Left kidney (tissue), 8 donors: ENCODE measurements at places on chromosomes 2 and 18. TPM values are rescaled to one million over a fixed set of nuclear protein-coding genes. Genes with fewer than 3 reads are reported as not detected.

- DNase-seq = no peak
These were observed 97.7 kb upstream of the SMAD7 start for GRCh38 chr18:49048396-49049020.

GRCh38 chr2:233556881-233557736 lies 9.5 kb downstream of the USP40 start:
- DNase-seq = no peak

The DUSP11 gene
- 34.1 TPM for polyA plus RNA-seq

GRCh38 chr2:71813807-71814470 lies 333.7 kb downstream of the CYP26B1 start:
- no peak for DNase-seq

- DNase-seq = no peak
These were observed 949 bp downstream of the CDC42EP3 start for GRCh38 chr2:37670378-37671008.

GRCh38 chr2:182724656-182725055 lies 8.6 kb downstream of the DNAJC10 start:
- DNase-seq = no peak

DNA sequence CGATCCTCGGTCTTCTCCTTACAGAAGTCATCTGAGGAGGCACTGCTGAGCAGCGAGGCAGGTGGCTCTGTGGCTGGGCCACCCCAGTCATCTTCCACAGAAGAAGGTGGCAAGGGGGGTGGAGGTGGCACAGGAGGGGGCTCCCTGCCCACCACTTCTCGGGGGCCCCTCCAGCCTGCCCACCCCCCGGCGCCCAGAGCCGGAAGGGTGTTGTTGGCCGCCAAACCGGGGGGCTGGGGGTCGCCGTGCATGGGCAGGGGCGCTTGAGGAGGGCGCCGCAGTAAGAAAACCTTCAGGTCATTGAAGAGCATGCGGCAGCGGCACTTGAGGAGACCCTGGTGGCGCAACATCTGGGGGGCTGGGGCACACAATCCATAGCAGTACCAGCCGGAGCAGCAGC lies 2.5 kb downstream of the MARCHF4 start:
- no peak for DNase-seq

DNA sequence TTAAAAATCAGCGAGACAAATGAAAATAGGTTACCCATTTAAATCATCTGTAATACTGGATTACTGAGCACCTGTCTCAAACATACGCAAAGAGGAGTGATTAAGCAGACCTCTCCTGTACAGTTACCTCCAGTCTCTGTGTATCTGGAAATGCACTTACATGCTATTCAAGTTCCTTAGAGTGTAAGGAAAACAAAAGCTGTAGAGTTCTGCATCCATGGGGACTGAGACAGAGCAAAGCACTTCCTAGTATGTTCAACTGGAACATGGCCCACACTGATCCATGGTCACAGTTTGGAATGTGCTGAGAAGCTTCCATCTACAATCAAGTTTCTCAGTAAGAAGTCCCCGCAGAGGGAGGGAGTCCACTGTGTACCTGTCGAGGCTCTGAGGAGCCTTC lies 63.9 kb downstream of the PPP4R1 start:
- DNase-seq = no peak

The PLCD4 gene
- polyA plus RNA-seq = 11.9 TPM

GRCh38 chr2:233600386-233600785 lies 17.0 kb upstream of the UGT1A8 start:
- DNase-seq = no peak

The SF3B1 gene
- polyA plus RNA-seq = 607 TPM

- DNase-seq = no peak
These were observed 99.8 kb downstream of the AFF3 start for GRCh38 chr2:100042562-100042961.
